ENCODE measurements at places on chromosomes 2 and 18. TPM values are rescaled to one million over a fixed set of nuclear protein-coding genes. Genes with fewer than 3 reads are reported as not detected.

DNA sequence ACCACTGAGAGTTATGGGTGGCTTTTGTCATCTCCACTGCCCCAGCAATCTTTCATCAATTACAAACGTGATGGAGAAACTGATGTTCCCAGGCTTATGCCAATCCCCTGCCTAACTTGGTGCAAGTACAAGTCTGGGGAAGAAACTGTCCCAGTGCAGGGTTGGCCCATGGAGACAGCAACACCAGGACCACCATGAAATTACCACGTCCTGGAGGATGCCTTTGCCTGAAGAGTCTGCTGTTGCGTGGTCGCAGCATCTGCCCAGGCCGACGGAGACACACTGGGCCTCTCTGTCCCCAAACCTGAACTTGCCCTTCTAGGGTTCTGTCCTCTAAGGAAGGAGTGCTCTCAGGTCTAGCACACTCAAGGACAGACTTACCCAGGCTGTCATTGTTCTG, 496.8 kb upstream of the RAB6C start:
- DNase-seq = no peak

DNA sequence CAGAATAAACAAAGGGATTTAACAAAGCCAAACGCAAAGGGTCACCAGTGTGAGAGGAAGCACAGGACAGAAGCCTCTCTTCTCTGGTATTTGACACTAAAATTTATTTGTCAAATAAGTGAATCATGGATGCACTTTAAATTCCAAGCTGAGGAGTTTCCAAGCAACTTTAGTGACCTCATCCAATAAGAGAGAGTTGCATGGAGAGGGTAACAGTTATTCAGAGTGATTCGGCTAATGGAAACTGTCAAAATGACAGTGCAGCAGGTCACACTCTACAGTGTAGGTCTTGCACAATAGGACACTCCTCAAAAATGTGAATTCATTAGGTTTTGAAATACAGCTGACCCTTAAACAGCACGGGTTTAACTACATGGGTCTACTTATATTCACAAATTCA, 103.9 kb upstream of the ACVR1C start:
- no peak for DNase-seq

DNA sequence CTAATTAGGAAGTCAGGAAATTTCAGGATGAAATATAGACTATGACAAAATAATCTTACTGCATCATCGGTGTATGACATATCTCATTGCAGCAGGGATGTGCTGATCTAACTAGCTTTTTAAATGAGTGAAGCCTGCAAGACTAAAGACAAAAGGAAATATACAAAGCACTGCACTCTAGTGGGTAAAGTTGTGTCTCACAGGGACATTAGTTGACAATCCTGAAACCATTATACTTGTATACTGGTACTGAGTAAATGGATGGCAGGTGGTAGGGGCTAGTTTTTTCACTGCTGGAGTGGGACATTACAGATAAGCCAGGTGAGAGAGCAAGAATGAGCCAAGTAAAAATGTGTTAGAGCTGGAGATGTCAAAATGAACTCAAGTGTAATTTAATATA, 317.5 kb upstream of the RAB6C start:
- DNase-seq = no peak

DNA sequence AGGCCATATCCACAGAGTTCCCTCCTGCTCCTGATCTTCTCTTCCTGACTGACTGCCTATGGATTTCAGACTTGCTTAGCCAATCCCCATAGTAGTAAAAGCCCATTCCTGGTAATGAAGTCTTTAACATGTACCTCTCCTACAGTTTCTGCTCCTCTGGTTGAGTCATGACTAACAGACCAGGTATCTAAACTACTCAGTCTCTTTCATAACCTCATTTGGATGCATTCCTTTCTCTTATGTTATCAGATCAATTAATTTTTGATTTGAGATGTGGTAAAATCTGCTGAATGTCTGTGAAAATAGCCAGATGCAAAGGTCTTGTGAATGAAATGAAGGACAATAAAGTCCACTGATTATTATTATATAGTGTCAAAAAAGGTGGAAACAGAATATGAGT, 198.0 kb downstream of the NBAS start:
- DNase-seq = no peak

DNA sequence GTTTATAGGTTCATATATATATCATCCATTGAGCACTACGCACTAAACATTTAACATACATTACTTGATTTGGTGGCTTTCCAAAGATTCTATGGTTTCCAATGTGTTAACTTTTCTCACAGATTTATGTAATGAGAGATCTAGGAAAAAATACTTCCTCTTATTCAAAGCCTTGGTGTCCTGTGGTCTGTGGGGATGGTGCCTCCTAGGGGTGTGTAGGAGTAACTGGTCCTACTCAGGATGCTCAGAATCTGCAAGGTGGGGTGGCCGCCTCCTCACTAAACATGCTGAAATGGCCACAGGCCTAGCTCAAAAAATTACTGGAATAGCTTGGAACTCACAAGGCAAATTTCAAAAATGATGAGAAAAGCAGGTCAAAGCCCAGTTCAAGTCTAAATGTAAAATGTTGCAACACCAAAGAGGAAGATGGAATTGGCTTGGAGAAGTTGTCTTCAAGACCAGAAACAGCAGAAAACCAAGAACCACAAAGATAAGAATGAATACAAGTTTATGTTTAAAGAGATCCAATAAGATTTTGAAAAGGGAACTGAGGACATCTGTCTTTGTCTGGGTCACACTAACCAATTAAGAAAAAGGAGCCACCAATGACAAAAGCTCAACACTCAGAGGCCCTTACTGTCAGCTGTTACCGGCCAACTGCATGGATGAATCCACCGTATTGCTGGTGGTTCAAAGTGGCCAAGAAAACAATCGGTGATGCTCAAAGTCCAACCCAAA, 11.5 kb downstream of the GPR55 start:
- DNase-seq = no peak

GRCh38 chr2:175183674-175184073, 2.2 kb upstream of the ATP5MC3 start:
- no peak for DNase-seq

Gene RAB6C
- not detected for total RNA-seq

Gene OTOS
- total RNA-seq = not detected

Gene NEU4
- total RNA-seq = not detected

Gene C2orf49
- 8.9 TPM for total RNA-seq
